ENCODE measurements at places on chromosomes 4 and X.
A peak's percentile ranks its signal among the peaks of the same experiment; 100 is the strongest.

- DNase-seq: no peak
Observed at GRCh38 chr4:40283968-40284367, 51.2 kb upstream of the CHRNA9 start.

DNA sequence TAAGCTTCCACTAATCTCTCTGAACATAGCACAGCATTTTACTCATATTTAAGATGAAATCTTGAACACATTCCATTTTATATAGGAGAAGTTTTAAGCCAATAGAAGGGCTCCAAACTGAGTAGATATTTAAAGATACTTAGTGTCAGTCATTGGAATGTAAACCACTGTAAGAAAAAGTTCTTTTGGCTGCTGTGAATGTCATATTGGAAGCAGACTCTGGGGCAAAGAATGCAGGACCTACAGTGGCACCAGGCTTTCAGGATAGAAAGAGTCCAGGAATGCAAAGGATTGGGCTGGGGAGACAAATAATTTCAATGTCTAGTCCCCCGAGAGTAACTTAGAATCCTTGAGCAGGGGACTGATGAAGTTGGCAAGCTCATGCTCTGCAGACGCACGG is 1047.7 kb downstream of the STIM2 start:
- DNase-seq: no peak

DNA sequence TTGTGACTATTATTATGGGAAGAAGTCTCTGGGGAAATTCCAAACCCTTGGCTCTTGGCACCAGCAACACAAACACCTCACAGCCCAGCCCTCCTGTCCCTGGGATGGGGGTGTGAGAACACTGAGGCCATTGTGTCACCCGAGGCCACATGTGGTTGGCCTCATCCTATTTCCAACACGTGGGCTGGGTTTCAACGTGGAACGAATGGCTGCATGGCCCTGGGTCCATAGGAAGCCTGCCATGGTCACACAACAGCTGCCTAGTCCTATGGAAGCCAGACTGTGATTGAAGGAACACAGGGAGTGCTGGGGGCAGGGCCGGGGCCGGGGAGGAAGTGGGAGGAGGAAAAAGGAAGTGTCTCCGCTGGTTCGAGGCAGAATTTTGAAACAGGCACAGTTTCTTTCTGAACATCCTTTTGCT is 10.0 kb downstream of the CLCN4 start:
- DNase-seq: no peak

GRCh38 chr4:73104695-73105094 is 35.2 kb upstream of the COX18 start:
- no peak for DNase-seq

DNA sequence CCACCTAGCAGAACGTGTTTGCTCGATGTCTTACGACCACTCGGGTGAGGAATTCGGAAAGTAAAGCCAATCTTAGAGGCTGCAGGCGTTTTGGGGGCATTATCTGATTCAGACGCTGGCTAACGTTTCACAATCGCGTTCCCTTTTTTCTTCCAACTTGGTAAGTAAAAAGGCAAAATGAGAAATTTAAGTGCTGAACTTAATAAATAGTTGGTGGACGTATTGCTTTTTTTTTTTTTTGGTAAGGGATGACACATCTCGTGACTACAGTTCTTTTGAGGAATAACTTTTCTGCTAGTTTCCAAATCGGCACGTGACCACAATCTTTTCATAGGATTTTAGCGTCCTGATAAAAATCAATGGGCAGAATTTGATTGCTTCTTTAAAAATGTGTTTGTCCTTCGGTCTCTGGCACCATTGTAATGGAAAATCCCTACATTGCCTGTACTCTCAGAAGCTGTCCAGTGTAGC is 848 bp downstream of the RAB9A start:
- DNase-seq: no peak

- no peak for DNase-seq
Observed at GRCh38 chr4:37951461-37952352, 8.5 kb upstream of the PTTG2 start.

DNA sequence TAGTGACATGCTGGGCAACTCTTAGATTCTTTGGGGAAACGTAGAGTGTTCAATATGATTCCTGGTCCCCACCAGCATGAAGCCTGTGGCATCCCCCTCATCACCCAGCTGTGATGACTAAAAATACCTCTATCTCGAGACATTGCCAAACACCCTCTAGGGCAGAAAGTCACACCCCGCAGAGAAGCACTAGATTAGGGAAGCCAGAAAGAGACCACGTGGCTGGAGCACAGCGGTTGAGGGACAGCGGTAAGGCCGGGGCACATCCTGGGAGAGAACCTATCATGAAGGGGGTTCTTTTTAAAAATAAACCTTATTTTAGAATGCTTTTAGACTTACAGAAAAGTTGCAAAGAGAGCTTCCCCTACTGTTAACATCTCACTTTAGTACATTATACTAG is 11.0 kb downstream of the FAT1 start:
- no peak for DNase-seq

- DNase-seq: no peak
Observed at GRCh38 chr4:1255699-1256098, 6.8 kb upstream of the CTBP1 start.

- no peak for DNase-seq
Observed at GRCh38 chr4:153075836-153076518, 128.3 kb upstream of the TRIM2 start.

DNA sequence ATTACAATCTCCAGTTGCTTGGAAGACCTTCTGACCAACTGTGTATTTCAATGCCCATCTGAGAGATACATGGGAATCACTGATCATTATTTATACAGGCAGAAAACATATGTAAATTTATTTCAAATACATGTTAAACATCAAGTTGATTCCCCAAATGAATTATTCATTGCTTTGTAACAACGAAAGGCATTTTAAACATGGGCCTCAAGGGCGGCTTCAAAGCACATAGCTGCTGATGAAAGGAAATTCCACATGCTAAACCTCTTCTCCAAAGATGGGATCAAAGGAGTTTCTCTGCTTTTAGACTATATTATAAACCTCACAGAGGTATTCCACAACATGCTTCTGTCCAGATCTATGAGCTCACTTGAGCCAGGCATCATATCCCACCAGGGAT is 4.3 kb upstream of the RAB40A start:
- DNase-seq: no peak

GRCh38 chrX:148537556-148538182 is 37.3 kb downstream of the AFF2 start:
- no peak for DNase-seq

- no peak for DNase-seq
Observed at GRCh38 chr4:148405161-148405893, 36.9 kb downstream of the NR3C2 start.

GRCh38 chrX:20267931-20268701 is 1.4 kb upstream of the RPS6KA3 start:
- peak; percentile 64 for DNase-seq

DNA sequence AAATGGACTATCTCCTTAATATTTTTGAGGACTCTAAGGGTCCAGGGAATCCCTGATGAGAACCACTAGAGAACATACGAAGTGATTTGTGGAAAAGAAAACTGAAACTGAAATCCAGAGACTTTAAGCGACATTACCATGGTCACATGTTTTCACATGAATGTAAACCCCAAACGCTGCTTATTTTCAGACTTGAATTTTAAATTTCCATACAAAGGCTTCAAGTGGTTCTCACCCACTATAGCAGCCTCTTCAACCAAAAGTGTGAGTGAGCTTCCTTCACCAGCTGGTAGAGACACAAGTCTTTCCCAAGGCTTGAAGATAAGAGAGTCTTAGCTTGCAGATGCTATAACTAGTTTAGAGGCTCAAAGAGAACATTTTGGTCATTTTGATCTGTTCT is 232.7 kb downstream of the MGST2 start:
- DNase-seq: no peak

DNA sequence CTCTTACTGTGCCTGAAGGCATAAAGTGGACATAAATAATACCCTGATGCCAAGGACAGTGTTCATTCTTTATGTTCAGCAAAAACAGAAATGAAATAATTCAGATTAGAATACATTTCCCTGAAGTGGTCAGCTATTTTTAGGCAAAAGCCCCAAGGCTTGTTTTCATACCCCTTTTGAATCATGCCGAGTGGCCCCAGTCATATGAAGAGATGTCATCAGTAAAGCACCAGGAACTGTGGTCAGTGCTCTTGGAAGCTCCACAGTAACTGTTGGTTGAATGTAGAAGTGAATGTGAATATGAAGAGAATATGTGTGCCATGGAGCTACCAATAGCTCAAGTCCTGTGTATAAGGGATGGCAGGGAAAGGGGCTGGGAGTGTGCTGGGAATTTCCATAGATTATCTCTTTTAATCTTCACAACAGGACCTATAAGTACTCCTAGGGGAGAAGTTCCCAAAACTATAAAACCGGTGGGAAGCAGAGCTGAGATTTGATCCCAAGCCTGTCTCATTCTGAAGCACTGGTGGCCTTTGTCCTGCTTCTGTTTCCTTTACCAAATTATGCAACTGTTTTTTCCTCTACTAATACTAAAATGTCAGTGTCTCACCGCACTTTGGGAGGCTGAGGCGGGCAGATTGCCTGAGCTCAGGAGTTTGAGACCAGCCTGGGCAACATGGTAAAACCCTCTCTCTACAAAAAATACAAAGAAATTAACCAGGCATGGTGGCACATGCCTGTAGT is 52.6 kb downstream of the FNIP2 start:
- no peak for DNase-seq

DNA sequence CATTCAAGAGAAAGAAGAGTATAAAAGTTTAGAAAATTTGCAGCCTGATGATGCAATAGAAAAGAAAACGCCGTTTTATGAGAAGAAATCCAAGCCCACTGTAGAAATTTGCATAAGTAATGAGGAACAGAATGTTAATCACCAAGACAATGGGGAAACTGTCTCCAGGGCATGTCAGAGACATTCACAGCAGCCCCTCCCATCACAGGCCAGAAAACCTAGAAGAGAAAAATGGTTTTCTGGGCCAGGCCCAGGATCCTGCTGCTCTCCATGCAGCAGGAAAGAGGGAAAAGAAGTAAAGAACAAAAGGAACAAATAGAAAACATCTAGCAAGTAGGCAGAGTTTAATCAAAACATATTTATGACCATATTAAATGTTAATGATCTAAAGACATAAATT is 119.0 kb downstream of the ANKRD50 start:
- no peak for DNase-seq

- no peak for DNase-seq
Observed at GRCh38 chr4:66223068-66223703, 552.9 kb upstream of the EPHA5 start.

DNA sequence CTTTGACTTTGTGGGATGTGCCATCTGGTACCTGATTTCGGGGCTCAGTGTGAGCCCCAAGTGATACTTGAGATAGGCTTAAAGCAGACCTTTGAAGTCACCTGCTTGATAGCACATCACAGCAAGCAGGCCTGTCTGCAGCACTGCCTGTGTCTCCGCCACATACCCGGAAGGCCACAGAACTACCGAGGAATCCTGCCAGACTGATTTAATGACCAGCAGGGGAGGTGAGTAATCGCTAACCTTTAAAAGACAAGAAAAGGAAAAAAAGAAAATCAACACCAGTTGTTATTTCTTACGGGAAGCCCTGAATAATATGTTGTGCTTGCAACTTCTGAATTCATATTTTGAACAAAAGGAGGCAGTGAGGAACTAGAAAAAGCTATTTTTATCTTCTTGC is 6.8 kb downstream of the PTCHD1 start:
- DNase-seq: no peak

- no peak for DNase-seq
Observed at GRCh38 chr4:911221-911751, 20.8 kb downstream of the GAK start.

GRCh38 chrX:85905851-85906250 is 141.5 kb downstream of the CHM start:
- DNase-seq: no peak

- DNase-seq: no peak
Observed at GRCh38 chr4:35541146-35541887, 703.0 kb downstream of the ARAP2 start.

- no peak for DNase-seq
Observed at GRCh38 chr4:78065508-78066192, 8.5 kb downstream of the FRAS1 start.

DNA sequence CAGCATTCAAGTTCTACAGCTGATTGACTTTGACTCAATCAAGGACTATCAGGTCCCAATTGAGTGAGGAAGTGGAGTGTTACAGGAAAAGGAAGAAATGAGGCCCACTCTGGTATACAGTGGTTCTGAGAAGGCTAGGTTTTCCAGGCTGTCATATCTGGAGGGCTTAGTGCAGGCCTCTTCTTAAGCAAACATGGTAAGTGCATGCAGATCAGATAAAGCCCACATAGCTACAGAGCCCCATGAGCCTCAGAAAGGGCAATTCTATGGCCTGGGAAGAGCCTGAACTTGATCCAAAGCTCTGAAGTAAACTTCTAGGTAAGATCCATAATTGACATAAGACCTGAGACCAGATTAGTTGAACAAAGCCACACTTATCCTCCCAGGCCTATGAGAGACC is 29.0 kb upstream of the MAOA start:
- DNase-seq: no peak

- DNase-seq: no peak
Observed at GRCh38 chr4:89563431-89563830, 255.8 kb upstream of the GPRIN3 start.

GRCh38 chrX:13834355-13834754 is 17.5 kb upstream of the GPM6B start:
- no peak for DNase-seq

DNA sequence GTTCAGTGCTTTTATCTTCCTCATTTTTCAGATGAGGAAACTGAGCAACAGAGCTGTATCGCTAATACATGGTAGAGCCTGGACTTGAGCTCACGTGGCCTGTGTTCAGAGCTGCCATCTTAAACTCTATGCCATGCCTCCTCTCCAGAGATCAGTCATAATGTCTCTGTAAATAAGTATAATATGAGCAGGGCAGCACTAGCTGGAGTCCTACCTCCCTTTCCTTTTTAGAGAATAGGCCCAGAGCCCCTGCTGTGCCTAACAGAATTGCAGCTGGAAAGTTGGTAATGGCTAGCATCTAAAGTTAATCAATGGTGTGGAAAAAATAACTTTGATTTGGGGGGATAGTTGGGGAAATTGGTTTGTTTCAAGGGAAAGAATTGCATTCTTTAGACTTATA is 20.4 kb downstream of the CASP6 start:
- DNase-seq: no peak

DNA sequence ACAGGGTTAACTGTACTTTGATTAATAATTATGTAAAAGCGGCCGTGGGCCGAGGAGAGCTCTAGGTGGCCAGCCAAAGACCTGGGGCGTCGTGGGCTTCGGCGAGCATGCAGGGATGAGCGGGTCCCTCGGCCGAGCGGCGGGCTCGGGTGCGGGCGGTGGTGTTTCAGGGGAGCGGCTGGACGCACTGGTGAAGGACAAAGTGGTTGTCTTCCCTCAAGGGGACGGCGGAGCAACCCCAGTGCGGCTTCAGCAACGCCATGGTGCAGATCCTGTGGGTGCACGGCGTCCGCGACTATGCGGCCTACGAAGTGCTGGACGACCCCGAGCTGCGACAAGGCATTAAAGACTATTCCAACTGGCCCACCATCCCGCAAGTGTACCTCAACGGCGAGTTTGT is 103.0 kb upstream of the C1GALT1C1 start:
- no peak for DNase-seq

DNA sequence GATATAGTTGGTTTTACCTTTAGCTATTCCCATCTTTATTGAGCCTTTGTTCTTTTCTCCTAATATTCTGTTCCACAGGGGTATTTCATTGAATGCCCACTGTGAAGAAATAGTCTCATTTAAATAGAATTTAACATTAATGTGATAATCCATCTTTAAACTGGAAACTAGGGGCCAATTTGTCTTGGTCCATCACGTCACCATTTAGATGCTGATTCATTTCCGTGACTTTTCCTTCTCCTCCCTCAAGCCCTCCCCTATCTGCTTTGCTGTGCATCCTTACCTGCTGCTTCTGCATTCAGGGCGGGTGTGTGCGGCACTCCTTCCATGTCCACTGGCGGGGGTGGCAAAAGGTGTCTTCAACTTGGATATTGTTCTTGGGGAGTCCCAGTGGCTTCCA is 241.1 kb downstream of the FBXW7 start:
- no peak for DNase-seq
